ENCODE measurements at places on chromosomes 7 and 10. TPM values are rescaled to one million over a fixed set of nuclear protein-coding genes. Genes with fewer than 3 reads are reported as not detected.

The THAP5 gene
- 44.9 TPM for total RNA-seq

The SLC25A28 gene
- 11.9 TPM for total RNA-seq

The GPRIN2 gene
- total RNA-seq: not detected

The OR2A5 gene
- total RNA-seq: not detected

The NAPEPLD gene
- total RNA-seq: 5.8 TPM

The GIMAP6 gene
- total RNA-seq: 0.48 TPM

The ANKRD30A gene
- total RNA-seq: not detected

The ATP6V0A4 gene
- total RNA-seq: not detected

The PAX4 gene
- total RNA-seq: not detected

The MYOZ1 gene
- not detected for total RNA-seq

The ZNF25 gene
- 6.8 TPM for total RNA-seq

The IL2RA gene
- total RNA-seq: not detected

The HTR5A gene
- total RNA-seq: not detected

The CTAGE8 gene
- 0.39 TPM for total RNA-seq

The CPVL gene
- total RNA-seq: 3.8 TPM

The PTF1A gene
- not detected for total RNA-seq

Measured in RPMI7951 (cell line).